ENCODE measurements at places on chromosomes 1 and 21. TPM values are rescaled to one million over a fixed set of nuclear protein-coding genes. Genes with fewer than 3 reads are reported as not detected.

KLHDC9 gene
- total RNA-seq = 1.3 TPM

KRTAP12-2 gene
- 8.2 TPM for total RNA-seq

DNA sequence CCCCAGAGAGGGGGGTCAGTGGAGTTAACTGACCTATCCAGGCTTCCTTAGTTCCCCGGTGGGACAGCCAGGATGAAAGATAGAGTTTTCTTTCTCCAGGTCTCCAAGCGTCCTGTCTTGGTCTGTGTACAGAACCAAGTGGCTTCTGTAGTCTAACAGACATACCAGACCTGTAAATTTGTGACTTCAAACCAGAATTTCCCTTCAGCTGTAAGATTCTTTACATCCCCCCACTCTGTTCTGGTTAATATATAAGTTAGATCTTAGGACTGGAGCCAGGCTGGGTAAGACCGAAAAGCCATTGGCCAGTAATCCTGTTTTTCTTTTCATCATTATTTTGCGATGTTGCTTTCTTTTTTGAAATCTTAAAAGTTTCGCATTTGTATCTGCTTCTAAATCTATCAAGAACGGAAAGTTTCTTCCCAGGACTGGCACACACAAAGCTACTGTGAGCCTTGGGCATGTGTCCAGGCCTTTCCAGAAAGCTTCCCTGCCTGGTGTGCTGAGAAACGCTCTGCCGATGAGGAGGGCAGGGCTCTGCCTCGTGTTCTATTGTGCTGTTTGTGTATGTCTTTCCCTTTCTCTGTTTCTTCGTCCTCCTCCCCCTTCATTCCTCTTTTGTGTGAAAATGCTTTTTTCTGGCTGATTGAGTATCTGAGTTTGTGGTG, 72.3 kb downstream of the RGL1 start:
- DNase-seq = no peak

GRCh38 chr1:118151312-118151937, 33.6 kb downstream of the SPAG17 start:
- peak; percentile 65 for DNase-seq

GRCh38 chr1:96715482-96715881, 6.1 kb upstream of the PTBP2 start:
- DNase-seq = no peak

GRCh38 chr1:238135708-238136664, 245.3 kb upstream of the ZP4 start:
- no peak for DNase-seq

DNA sequence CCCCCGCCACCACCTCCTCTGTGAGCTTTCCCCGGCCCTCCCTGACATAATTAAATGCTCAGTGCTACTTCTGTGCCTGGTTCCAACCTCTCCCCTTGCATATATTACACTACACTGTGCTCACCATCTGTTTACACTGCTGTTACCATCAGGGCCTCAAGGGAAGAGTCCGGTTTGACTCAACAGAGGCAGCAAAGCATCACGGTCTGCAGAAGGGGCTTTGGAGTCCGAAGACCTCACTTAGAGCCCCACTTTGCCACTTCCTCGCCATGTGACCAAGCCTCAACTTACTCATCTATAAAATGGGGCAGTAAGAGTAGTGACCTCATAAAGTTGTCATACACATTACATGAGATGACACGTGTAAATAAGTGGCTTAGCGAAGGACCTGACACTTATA, 27.4 kb downstream of the KCNN3 start:
- no peak for DNase-seq
